ENCODE measurements at places on chromosomes 4 and X. TPM values are rescaled to one million over a fixed set of nuclear protein-coding genes. Genes with fewer than 3 reads are reported as not detected.
A peak's percentile ranks its signal among the peaks of the same experiment; 100 is the strongest.

JADE3 gene
- polyA plus RNA-seq, result 6.4 TPM

CENPVL1 gene
- 0.10 TPM for polyA plus RNA-seq

IL2 gene
- polyA plus RNA-seq, result not detected

CTAG2 gene
- not detected for polyA plus RNA-seq

STATH gene
- polyA plus RNA-seq, result not detected

TRPC5OS gene
- polyA plus RNA-seq, result not detected

CACNA1F gene
- polyA plus RNA-seq, result 0.44 TPM

RPS6KA3 gene
- polyA plus RNA-seq, result 30.6 TPM

GRCh38 chrX:152480269-152481212 is 29.4 kb upstream of the GABRA3 start:
- DNase-seq, result no peak

DNA sequence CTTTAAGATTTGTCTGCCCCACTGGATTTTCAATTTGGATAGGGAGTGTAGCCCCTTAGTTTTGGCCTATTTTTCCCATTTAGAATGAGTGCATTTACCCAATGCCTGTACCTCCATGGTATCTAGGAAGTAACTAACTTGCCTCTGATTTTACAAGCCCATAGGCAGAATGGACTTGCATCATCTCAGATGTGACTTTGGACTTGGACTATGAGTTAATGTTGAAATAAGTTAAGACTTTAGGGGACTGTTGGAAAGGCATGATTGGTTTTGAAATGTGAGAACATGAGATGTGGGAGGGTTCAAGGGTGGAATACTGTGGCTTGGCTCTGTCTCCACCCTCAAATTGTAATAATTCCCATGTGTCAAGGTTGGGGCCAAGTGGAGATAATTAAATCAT is 2480.2 kb downstream of the PCDH7 start:
- no peak for DNase-seq

DNA sequence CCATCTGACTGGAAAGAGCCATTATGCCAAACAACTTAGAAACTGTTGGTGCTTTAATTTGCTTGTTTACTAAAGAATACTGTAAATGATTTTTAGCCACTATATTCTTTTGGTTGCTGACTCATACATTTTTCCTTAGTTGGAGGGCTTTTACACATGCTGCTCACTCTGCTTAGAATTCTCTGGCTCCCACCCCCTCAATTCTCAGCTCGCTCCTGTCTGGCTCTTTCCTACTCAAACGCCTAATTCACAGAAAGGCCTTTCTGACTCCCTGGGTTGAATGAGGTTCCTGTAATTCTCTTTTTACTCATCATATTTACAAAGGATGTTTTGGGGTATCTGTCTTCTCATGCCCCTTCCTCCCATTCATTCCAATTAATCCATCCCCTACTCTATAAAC is 26.1 kb upstream of the PARM1 start:
- no peak for DNase-seq

DNA sequence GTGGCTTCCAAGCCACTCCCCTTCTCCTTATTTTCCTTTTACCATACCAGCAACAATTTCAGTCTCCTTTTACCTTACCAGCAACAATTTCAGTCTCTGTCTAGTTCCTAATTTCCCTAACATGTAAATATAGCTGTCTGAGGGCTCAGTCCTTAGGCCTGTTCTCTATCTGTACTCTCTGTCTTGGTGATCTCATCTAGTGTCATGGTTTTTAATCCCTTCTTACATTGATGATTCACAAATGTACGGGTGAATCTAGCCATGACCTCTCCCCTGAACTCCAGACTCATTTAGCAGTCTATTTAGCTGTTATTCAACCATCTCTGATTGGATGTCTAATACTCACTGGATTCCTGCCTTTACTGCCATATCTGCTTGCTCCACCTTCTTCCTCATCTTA is 7.2 kb downstream of the IL15 start:
- no peak for DNase-seq

GRCh38 chrX:45372151-45372550 is 171.5 kb upstream of the DIPK2B start:
- DNase-seq, result no peak

DNA sequence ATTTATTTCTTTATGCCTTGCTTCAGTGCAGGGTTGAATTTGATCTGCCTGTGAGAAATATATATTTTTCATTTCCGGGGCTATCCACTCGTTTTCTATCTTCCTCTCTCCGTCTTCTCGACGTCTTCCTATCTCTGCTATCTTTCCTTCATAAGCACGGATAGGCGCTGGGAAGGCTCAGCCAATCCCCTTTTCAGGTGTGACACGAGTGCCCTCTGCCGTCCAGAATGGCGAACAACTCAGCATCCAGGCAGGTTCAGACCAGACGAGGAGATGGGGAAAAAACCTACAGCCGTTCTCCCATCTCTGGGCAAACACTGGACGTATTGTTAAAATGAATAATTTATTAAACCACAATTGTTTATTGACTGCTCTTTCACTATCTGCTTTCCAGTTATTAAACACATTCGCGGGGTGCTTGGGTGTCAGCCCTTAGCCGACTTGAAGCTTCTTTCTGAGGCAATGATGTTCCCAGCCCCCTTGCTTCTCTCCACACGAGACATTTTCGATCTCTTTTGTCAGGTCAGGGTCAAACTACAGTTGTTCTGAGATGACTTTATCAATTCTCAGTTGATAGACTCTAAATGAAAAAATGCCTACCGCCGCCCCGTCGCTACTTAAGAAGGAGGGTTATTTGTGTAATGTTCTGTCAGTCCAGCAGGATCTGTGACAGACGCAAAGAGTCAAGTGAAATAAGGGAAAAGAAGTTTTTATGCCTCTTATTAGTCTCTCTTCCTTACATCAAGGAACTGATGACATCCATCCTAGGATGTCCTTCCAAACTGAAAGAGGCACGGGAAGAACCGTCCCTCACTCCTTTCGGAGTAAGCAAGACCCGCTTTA is 96.3 kb upstream of the NOCT start:
- DNase-seq, result peak; percentile 88

DNA sequence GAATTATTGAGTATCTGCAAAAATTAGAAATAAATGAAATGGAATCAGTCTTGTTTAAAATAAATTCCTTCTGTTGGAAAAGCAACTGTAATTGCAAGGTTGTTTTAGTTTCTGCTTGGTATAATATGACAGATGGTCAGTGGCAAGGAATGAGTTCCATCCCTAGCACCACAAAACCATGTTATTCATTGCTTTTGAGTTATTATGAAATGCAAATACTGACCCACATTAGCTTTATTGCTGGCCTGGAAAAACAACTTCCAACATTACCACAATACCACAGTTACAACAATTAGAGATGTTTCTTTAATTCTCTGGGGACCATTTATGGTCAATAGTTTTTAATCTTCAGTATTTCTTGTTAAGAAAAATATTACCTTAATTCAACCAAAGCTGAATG is 194.4 kb downstream of the TMA16 start:
- no peak for DNase-seq

GRCh38 chr4:41214136-41214824 is at the start of gene APBB2:
APBB2 (minus strand) TSS chr4:41214542; CDS start chr4:41033254, 181,288 bp downstream.
- peak; percentile 98 for DNase-seq

DNA sequence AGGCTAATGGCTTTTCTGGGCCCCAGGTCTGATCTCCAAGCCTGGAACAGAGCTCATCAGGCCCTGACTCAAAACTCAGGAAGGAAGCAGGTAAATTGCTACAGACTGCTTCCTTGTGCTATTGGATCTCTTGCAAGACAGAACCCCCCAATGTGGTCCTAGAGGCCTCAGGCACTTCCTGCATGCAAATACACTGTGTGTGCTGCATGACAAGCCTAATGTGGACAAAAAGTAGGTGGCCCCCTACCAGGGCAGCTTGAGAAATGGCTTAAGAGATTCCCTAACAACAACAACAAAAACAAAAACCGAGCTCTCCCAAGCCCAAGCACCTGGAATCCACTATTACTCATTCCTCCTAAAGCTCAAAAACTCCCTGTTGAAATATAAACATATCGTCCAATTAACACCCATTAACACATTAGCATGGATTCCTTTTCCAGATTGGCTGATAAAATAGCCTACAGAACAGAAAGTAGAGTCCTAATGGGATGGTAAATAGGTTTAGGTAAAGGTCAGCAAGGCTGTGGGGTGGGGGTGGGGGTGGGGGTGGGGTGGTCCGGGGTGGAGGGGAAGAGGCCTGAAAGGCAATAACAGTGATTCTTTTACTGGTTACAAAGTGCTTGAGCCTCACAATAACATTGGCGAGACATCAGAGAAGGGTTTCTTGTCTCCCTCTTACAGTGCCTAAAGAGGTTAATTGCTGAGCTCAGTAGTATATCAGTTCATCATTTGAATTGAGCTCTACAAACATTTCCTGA is 24.1 kb upstream of the FGF16 start:
- no peak for DNase-seq

DNA sequence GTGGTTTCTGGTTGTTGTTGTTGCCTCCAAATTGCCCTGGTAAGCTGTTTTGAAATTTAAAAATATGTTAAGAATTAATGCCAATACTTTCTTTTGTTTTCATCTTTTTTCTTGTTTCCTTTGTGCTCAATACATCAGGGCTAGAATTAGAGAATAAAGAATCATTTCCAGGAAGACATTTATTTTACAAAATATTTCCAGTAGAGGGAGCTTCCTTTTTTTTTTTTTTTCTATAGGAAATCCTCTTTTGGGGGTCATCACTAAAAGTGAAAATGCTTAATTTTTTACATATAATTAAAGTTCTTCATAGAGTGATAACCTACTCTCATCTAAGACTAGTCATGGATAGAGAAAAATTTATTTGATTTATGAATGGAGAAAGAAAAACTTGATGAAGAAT is 2.4 kb downstream of the GLRA3 start:
- DNase-seq, result no peak

DNA sequence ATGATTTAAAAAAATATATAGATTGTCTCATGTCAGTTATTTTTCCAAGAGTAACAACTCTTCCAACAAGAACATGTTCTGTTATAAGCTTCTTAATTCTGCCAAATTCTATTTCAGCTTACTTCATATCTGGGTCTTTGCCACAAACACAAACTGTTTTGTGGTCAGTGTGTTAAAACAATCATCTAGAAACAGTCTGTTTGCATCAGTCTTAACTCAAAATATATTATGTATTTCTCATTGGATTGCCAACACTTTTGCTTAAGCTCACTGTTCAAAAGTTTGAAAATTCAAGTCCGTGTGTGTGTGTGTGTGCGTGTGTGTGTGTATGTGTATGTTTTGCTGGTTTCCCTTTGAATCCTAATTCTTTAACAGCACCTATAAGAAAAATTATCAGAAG is 752.3 kb upstream of the NDST4 start:
- no peak for DNase-seq

GRCh38 chrX:148568763-148569162 is 68.3 kb downstream of the AFF2 start:
- DNase-seq, result no peak

- no peak for DNase-seq
Observed at GRCh38 chr4:37948542-37948941, 11.7 kb upstream of the PTTG2 start.

- no peak for DNase-seq
Observed at GRCh38 chr4:6329478-6330383, 60.1 kb downstream of the WFS1 start.

DNA sequence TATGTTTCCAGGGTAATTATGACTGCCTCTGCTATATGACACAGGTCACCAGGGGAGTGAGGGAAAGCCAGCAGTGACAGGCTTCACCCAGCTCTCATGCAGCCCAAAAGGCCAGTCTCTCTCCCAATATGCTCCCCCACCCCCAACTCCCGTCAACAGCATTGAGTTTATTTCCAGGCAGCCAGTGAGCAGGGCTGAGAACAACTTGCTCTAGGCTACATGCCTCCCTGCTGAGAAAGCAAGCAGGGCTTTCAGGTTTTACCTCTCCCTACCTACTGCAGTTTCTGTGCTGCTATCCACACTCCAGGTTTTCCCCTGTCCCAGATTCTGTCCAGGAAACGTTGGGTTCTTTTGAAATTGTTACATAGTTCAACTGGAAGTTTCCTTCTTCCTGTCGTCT is 291.4 kb downstream of the PABPC4L start:
- DNase-seq, result no peak

- DNase-seq, result peak; percentile 79
Observed at GRCh38 chrX:106168107-106168506, at the start of gene PWWP3B. PWWP3B (plus strand) TSS chrX:106168305; CDS start chrX:106205433, 37,128 bp downstream.

- DNase-seq, result no peak
Observed at GRCh38 chr4:24765376-24765988, 29.9 kb upstream of the SOD3 start.

DNA sequence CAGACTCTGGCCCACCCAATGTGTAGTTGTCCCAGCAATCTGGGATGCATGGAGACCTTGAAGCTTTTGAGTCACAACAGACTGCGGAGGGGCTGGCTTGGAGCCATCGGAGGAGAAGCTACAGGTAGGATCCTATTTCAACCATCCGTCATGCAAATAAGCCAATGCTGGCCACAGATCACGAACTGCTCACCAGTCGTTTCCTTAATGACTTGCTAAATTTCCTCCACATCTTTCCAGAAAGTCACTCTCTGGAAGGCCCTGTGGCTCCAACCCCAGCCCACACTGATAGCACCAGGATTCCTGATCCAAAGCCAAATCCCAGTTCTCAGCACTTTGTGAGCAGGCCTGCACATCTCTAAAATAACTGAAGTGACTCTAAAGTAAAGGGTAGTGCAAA is 321.3 kb downstream of the RAB28 start:
- DNase-seq, result no peak

GRCh38 chrX:11064851-11065600 is 46.1 kb upstream of the HCCS start:
- no peak for DNase-seq

DNA sequence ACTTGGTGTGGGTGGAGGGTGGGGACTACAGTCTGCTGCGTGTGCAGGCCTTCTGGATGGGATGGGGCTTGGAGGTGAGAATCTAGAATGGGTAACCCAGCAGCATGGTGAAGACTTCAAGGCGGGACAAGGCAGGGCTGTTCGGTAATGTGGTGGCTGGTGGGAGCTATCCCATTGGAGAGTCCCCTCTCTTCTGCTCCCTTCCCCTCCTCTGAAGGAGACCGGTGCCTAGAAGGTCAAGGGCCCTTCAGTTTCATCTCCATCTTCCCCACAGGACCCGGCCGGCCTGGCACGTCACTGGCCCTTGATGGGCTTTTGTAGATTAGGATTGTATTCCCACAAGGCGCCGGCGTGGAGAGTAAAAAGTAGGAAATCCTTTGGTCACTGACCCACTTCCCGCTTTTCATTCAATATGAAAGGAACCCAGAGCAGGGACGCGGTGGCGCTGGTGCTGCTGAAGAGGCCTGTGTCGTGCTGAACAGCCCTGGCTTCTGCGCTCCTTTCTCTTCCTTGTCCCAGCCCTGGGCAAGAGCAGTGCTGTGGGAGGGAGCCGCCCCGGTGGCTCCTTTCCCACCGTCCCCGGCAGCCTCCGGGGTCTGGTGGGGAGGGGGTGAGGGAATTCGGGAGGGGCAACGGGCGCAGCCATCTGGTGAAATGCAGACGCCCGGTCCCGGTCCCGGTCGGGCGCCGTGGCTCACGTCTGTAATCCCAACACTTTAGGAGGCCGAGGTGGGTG is 7.3 kb upstream of the HMGB3 start:
- no peak for DNase-seq

Measured in hepatocyte (in vitro differentiated cells).